ENCODE measurements at places on chromosomes 6 and 20.

DNA sequence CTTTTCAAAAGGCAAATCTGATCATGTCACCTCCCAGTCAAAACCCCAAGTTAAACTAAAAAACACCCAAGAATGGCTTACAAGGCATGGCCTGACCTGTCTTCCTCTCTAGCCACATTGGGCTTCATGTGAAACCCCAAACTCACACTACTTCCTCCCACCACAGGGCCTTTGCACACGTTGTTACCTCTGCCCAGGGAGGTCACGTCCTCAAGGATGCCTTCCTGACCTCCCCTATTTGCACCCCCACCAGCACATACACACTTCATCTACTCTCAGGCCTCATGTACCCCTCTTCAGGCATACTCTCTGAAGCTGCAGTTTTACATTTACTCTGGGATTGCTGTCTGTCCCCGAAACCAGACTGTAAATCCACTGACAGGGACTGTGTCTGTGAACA is 6.1 kb downstream of the EZR start:
- no peak for DNase-seq

GRCh38 chr20:51318058-51318949 is 224.2 kb downstream of the NFATC2 start:
- DNase-seq = peak; percentile 19

GRCh38 chr6:70040766-70041165 is 174.4 kb downstream of the COL19A1 start:
- no peak for DNase-seq

- DNase-seq = no peak
Measured at GRCh38 chr6:100678027-100678426, 203.1 kb downstream of the ASCC3 start.

GRCh38 chr6:118649918-118650581 is 1.3 kb downstream of the CEP85L start:
- no peak for DNase-seq

DNA sequence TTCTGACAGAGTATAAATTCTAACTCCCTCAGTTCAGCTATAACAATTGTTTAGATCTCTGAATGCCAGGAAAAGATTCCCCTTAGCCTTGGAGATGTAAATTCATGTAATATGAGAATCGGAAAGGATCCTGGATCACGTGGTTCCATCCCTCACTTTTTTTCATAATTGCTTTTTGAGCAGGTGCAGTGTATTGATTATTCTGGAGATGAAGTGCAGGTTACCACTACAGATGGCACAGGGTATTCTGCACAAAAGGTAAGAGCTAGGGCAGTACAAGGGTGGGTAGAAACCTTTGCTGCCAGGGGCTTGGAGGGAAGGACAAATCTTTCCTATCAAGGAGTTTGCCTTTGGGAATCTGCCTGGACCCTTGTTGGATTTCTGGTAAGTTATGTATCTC is 52.7 kb downstream of the KDM1B start:
- DNase-seq = no peak

All from stimulated activated CD8-positive, alpha-beta memory T cell treated with anti-CD3 and anti-CD28 coated beads, Interleukin-7, amount 100 ng/mL, for 1 hour (primary cell).